Chondrocyte (in vitro differentiated cells): ENCODE measurements at places on chromosomes 5 and 9. TPM values are rescaled to one million over a fixed set of nuclear protein-coding genes. Genes with fewer than 3 reads are reported as not detected.

DNA sequence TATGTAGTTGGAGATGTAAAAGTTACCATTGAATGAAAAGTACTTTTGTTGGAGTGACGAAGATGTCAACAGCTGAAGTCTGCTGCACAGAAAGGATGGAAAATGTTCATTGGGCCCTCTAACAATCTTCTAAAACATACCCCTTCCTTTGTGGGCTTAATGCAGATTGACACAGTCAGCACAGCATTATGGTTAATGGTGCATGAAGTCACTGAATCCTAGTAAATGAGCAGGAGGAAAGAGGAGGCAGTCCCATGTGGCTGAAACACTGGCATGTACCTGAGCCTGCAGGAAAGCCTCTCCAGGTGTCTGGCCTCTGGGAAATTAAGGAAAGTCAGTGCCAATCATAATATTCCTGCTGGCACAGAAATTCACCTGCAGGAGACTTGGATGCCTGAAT, 153.8 kb downstream of the ARL15 start:
- H3K27me3 ChIP-seq: no peaks in the 10 kb centered on the region
- no peak overlapping the region for H3K4me3 ChIP-seq
- H3K4me1 ChIP-seq: peaks cover 18% of the 10 kb centered on the region

DNA sequence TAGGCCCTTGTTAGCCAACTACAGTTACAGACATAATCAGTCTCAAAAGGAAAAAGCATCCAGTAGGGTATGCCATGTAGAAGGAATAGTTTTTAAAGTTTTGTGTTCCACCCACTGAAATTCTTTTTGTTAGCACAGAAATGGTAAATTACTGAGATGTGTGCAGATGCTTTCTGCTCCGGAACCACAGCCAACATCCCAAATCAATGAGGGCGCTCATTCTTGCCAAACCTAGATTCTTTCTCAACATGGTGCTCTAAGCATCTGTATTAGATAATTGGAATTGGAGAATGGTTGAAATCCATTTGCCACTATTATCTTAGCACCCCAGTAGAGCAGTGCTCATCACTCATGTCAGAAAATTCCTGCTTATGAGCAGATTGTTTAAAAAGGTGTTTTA, 127.8 kb downstream of the SEC61B start:
- DNase-seq: no peak
- H3K27me3 ChIP-seq: no peaks in the 10 kb centered on the region
- no peak overlapping the region for H3K4me3 ChIP-seq
- no peak overlapping the region for H3K27ac ChIP-seq
- H3K4me1 ChIP-seq: peaks cover 14% of the 10 kb centered on the region
- no peaks in the 10 kb centered on the region for H3K36me3 ChIP-seq

- H3K4me1 ChIP-seq: peaks cover 44% of the 10 kb centered on the region
- peaks cover 5% of the 10 kb centered on the region for H3K36me3 ChIP-seq
- peak overlapping the region; percentile 85 for H3K27ac ChIP-seq
- no peaks in the 10 kb centered on the region for H3K27me3 ChIP-seq
- no peak overlapping the region for H3K4me3 ChIP-seq
These were observed 154.1 kb downstream of the NTRK2 start for GRCh38 chr9:84823421-84824271.

GRCh38 chr5:93990504-93991070, 249.2 kb upstream of the POU5F2 start:
- H3K27ac ChIP-seq: no peak overlapping the region
- no peaks in the 10 kb centered on the region for H3K36me3 ChIP-seq
- DNase-seq: no peak
- H3K27me3 ChIP-seq: no peaks in the 10 kb centered on the region
- H3K4me3 ChIP-seq: no peak overlapping the region

- no peaks in the 10 kb centered on the region for H3K36me3 ChIP-seq
- H3K4me3 ChIP-seq: no peak overlapping the region
- DNase-seq: no peak
- H3K4me1 ChIP-seq: peaks cover 19% of the 10 kb centered on the region
- H3K27ac ChIP-seq: no peak overlapping the region
These were observed 157.5 kb downstream of the PIK3R1 start for GRCh38 chr5:68373050-68373449.

DNA sequence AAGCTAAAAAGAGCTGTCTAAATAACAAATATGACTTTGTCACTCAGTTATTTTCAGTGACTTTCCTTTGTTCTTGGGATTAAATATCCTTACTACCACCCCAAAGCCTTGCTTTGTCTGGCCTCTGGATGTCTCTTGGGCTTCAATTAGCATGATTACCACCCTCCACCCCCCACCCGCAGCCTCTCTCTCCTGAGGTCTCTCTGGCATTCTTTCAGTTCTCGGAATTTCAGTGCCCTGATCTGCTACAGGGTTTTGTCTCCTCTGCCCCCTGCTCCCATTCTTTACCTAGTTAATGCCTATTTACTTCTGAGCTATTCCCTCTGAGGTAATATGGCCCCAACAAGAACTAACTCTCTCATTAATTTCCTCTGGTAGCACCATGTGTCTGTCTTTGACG, 376.4 kb downstream of the DEPDC1B start:
- peaks cover 16% of the 10 kb centered on the region for H3K36me3 ChIP-seq
- H3K4me1 ChIP-seq: peaks cover 12% of the 10 kb centered on the region
- no peaks in the 10 kb centered on the region for H3K27me3 ChIP-seq
- DNase-seq: no peak
- H3K27ac ChIP-seq: no peak overlapping the region

GRCh38 chr9:96186591-96187011, 115.4 kb downstream of the HSD17B3 start:
- no peak for DNase-seq
- peaks cover 8% of the 10 kb centered on the region for H3K27me3 ChIP-seq
- H3K4me1 ChIP-seq: peaks cover 15% of the 10 kb centered on the region
- H3K4me3 ChIP-seq: peak overlapping the region; percentile 28

Gene FOXD4L3
- total RNA-seq: 0.41 TPM in 1 of 3 replicates, not detected in the others

Gene ISL1
- total RNA-seq: not detected in 3 replicates

Gene PCDHGA7
- 0.17 to 0.31 TPM (median 0.28 TPM) in 3 replicates for total RNA-seq

Gene FBP2
- total RNA-seq: not detected in 3 replicates

Gene SPRY4
- 5.3 to 9.6 TPM (median 8.3 TPM) in 3 replicates for total RNA-seq

Gene IFNA2
- not detected in 3 replicates for total RNA-seq

Gene ARID3C
- 0.20 TPM in 1 of 3 replicates, not detected in the others for total RNA-seq
